Fibroblast of skin of right quadriceps (primary cell): ENCODE measurements at places on chromosomes 5 and 9.

- no peak for DNase-seq
Measured at GRCh38 chr5:13348568-13348967, 595.9 kb downstream of the DNAH5 start.

GRCh38 chr9:92397853-92398252, 6.5 kb downstream of the OGN start:
- no peak for DNase-seq

- DNase-seq = peak; percentile 17
Measured at GRCh38 chr9:137878146-137878941, 762 bp downstream of the CACNA1B start.

DNA sequence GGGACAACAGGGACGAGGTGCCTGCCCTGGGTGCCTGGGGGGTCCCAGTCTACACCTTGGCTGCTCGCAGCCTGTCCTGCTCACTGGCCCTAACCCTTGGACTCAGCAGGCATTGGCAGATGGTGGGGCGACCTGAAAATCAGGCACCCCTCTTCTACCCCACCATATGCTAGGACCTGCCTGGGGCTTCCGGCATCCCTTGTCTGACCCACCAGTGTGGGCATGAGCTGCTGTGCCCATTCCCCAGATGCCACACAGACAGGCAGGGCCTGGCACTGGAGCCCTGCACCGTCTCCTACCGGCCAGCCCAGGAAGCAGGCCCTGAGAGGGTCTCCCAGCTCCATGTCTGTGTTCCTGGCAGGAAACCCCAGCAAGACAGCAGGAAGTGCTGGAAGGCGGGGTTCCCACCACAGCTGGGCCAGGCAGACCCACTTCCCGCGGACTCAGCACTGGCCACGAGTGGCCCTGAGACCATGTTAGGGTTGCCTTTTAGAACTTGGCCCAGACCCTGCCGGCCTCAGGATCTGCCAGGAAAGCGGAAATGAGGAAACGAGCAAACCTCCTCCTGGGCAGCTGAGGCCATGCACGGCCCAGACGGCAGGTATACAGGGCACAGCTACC, 3.1 kb downstream of the NINJ1 start:
- no peak for DNase-seq
